Mammary epithelial cell (primary cell): ENCODE measurements at places on chromosomes 3 and 15.
A peak's percentile ranks its signal among the peaks of the same experiment; 100 is the strongest.

- no peak for DNase-seq
These were observed 347.4 kb downstream of the LRTM1 start for GRCh38 chr3:54580453-54580852.

GRCh38 chr15:72176743-72177142, 20.8 kb downstream of the GRAMD2A start:
- no peak for DNase-seq

GRCh38 chr15:67779549-67780111, 45.7 kb upstream of the SKOR1 start:
- no peak for DNase-seq

GRCh38 chr15:63528138-63528659, 23.8 kb downstream of the USP3 start:
- DNase-seq = no peak

DNA sequence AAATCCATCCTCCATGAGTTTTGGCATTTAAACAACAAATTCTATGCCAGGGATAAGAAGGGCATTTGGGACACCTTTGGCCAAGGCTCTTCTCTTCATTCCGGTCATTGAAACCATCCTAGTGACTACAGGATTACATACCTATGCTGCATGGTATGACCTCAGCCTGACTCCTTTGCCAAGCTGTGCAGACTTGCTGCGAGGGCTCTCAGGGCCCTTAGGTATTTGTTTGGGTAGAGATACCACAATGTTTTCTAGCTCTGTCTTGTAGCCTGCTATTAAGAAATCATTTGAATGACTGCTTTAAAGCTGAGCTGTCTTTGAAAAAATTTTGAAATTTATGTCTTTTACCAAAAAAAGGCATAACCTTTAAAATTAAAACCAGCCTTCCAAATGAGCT, 749.8 kb upstream of the SGO1 start:
- peak; percentile 69 for DNase-seq

DNA sequence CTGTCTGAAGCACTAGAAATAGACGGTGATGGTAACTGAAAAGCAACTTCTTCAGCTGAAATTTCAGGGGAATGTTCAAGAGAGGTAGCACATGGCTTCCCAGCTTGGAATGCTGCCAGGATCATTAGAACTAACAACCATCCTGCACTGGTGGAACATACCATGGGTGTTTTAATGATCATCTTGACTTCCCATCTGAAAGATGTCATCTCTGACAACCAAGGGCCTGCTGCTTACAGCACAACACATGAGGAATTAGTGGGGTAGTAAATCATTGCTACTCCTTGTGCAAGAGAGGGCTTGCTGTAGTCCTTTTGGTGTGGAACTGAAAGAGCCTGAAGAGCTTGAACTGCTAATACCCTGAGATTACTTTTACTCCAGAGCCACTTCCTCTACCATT, 853.7 kb downstream of the MCTP2 start:
- no peak for DNase-seq

DNA sequence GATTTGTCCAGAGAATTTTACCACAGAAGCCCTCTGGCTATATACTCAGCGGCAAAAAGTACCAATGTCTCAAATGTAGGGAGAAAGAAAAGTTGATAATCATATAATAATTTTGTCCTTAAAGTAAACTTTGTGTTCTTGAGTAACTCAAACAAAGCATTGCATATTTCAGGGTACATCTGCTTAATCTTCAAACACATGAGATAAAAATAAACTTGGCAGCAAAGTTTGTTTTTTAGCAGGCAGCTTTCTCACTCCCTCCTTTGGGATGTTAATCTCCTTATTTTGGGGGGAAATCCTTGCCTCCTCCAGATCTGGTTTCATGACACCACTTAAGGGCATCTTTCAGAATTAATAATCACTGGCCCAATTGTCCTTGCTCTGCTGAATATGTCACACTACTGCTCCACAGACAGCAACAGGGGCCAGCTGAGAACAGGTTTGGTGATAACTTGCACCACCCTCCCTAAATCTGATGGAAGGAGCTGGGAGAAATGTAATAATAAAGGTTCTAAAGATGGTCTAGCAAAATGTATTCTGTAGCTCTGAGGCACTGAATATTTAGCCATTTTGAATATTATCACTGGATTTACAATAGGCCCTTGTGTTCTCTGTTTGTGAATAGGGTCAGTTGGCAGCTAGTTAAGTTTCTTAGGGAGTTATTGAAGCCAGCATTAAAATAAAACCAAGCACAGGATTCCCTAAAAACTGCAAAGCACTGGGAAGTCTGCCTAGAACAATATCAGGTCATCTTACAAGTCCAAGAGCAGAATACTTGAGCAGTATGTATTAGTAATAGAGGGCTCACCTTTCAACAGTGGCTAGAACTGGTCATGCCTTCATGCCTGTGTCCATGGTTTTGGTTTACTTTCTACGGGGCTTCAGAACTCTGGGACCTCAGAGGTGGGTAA, 79.2 kb downstream of the EFL1 start:
- DNase-seq = peak; percentile 32

GRCh38 chr3:923161-923910, 169.5 kb upstream of the CNTN6 start:
- no peak for DNase-seq

- no peak for DNase-seq
These were observed 1.3 kb upstream of the USP3 start for GRCh38 chr15:63502843-63503738.

GRCh38 chr3:145807990-145808389, 353.0 kb downstream of the PLOD2 start:
- peak; percentile 2 for DNase-seq

DNA sequence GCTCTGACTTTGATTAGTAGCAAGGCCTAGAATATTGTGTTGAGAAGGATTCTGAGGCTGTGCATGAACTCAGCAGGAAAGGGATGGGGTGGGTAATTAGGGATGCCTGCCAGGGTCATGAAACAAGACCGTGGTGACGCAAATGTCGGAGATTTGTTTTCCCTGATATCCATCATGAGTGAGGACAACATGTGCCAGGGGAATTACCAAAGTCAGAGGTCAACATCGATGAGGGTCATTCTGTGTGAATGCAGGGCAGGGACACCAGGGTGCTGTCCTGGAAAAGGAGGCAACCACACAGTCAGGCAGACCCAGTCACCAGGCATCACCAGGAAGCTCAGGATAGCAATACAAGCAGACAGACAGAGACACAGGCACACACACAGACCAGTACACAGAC, 52.2 kb downstream of the SLCO2A1 start:
- DNase-seq = no peak

DNA sequence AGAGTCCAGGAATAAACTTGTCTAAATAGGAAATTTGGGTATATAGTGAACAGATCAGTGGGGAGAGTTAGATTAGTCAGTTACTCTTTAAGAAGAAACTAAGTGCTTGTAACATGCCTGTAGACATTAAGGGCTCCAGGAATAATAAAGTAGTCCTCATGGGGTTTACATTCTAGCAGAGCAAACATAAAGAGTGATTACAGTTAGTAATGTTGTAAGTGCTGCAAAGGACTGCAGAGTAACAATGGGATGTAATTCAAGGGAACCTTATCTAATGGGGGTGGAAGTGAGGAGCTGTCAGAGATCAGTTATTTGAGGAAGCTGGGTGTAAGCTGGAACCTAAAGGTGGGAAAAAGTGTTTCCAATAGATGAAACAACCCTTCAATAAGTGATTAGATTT, 67.5 kb downstream of the ARIH1 start:
- no peak for DNase-seq

- DNase-seq = no peak
These were observed 86.8 kb downstream of the MYRIP start for GRCh38 chr3:39896184-39896583.

DNA sequence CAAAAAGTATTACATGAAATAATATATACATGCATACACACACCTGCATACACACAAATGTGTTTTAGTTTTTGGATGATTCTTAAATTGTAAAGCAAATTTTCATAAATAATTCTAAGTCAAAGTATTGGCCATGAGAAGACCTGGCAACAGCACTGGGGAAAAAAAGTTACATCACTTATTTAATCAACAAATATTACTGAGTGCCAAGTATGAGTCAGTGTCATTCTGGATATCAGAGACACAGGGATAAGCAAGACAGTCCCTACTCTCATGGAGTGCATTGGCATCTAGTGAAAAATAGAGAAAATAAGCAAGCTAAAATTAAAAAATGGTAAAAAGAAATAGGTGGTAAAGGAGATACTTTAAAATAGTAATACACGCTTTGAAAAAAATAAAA, 29.4 kb upstream of the GUCA1C start:
- DNase-seq = no peak

GRCh38 chr3:101212730-101213129, 107.6 kb downstream of the IMPG2 start:
- DNase-seq = no peak

DNA sequence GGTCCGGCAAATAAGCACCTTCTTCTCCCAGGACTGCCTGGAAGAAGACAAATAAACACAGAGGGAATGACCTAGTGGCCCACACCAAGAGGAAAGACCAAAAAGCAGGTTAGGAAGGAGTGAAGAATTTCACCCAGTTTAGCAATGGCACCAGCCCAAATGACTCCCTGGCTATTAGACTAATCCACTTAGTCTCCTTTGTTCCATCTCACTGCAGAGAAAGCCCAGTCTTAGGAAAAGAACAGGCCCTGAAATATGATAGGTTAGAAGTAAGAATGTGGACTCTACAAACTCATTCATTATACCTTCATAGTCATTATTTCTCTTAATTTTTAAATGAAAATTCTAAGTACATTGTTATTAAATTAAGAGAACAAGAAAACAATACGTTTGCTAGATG, 23.2 kb downstream of the SERPINI2 start:
- DNase-seq = no peak

GRCh38 chr3:5210926-5211325, 23.4 kb downstream of the EDEM1 start:
- no peak for DNase-seq

GRCh38 chr3:193650585-193650984, 57.6 kb downstream of the OPA1 start:
- DNase-seq = no peak

GRCh38 chr15:70437882-70438451, 325.4 kb downstream of the UACA start:
- peak; percentile 81 for DNase-seq

- DNase-seq = no peak
These were observed 36.6 kb downstream of the LNP1 start for GRCh38 chr3:100437721-100438622.

- no peak for DNase-seq
These were observed 138.9 kb downstream of the GREM1 start for GRCh38 chr15:32856753-32857152.

DNA sequence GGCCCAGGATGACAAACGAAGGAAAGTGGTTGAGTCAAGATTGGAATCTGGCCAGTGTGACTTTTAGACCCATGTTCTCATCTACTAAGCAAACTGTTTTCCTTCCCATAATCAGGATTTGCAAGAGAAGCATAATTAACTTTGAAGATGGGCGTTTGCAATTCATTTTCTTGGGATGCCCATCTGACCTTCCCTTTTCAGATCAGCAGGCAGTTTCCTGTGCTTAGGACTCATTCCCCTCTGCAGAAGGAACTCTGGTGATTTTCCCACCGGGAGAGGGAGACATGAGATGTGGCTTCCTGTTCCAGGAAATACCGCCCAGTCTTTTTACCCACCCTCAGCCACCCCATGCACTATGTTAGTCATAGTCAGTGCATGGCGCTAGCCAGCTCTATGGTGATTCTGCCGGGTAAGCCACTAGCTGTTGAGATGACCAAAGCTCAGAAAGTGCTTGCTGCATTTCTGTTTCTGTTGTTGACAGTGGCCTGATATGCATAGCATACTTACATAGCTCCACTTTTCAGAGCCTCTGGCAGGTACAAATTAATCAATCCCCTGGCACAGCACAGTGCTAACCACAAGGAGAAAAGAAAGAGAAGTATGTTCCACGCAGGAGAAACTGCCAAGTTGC, 129.4 kb downstream of the VGLL4 start:
- no peak for DNase-seq

DNA sequence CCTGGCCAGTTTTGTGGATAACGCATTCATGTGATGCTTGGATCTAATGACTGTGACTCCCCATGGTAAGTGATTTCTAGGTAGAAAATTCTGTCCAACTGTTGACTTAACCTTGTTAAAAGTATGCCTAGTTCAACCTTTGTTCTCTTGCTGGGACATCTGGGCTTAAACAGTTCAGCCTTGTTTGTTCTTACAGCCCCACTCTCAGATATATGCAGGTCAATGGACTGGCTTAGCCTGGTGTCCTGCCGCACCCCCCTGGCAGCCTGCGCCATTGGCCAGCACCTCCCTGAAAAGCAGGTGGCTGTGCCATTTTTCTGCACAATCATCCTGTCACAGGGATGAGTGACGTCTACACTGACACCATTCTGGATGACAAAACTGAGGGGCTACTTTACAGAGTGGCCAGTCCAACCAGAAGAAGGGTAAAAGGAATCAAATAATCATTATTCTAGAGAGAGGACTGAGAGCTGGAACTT, 244.7 kb upstream of the ONECUT1 start:
- no peak for DNase-seq

- no peak for DNase-seq
These were observed 47.5 kb upstream of the SKOR1 start for GRCh38 chr15:67777773-67778172.

DNA sequence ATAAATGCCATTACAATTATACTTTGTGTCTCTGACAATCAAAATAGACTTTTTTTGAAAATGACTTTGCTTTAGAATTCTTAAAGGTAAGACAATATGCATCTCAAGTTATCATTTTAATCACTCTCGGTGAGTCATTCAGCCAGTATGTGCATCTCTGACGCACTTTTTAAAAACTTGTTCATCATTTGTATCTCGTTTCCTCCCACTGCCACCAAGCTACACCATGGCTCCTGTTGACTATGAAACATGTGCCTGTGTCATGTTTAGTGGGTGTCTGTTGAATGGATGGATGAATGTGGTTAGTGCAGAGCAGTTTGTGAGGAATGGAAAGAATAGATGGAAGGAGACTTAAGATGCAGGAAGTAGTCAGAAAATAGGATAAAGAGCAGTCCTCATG, 68.6 kb downstream of the ARPP21 start:
- DNase-seq = no peak

DNA sequence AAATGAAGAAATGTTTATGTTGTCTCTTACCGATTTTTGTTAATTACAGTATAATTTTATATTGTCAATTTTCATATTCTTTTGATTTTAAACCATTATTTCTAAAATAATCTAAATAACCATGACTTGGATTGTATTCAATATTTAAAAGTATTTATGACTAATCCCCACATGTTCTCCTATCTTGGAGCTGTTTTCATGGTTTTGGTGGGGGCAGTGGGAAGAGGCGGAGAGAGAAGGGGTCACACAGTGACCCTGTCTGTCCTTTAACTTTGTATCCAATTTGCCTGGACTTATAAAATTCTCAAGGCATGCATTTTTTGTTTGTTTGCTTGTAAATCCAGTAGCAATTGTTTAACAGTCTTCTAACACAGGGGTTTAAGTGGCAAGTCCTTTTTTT, 407.4 kb downstream of the NTRK3 start:
- no peak for DNase-seq

GRCh38 chr3:23002836-23003732, 200.0 kb upstream of the UBE2E2 start:
- no peak for DNase-seq

GRCh38 chr3:191301017-191301416, 28.2 kb upstream of the CCDC50 start:
- DNase-seq = no peak

- no peak for DNase-seq
These were observed 119.0 kb upstream of the MEF2A start for GRCh38 chr15:99446565-99447496.

GRCh38 chr3:123326531-123326930, 122.4 kb downstream of the ADCY5 start:
- DNase-seq = no peak

GRCh38 chr15:74022706-74023470, 28.4 kb downstream of the PML start:
- DNase-seq = no peak

GRCh38 chr3:53416530-53416929, 69.2 kb upstream of the DCP1A start:
- no peak for DNase-seq
